Panc1 (cell line): ENCODE measurements at places on chromosomes 12 and 14.

DNA sequence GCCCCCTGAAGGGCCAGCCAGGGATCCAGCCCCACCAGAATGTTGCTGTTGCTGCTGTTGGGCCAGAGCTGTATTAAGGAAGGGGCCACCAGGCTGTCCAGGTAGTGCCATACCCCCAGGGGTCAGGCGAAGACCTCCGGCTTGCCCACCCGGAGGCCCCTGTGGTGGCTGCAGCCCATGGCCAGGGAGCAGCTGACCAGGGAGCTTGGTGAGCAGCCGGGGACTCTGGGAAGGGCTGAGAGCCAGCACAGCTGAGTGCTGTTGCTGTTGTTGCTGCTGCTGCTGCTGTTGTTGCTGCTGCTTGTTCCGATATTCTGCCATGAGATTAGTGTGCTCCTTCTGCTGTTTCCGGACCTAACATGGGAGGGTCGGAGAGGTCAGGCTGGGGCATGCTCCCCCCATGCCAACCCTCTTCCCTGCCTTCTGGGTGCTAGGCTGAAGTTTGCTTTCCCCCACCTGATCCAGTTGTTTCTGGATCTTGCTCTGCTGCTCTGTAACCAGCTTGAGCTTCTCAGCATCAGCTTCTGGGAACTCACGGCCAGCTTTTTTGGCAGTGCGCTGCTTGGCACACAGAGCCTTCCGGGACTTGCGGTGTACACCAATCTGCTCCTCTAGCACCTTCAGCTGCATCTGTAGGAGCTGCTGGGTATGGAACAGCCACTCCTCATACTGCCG, 15.2 kb upstream of the PRKAG1 start:
- H3K4me1 ChIP-seq = no peaks in the 10 kb centered on the region
- no peak overlapping the region for H3K27ac ChIP-seq
- H3K36me3 ChIP-seq = peaks cover 7% of the 10 kb centered on the region
- no peaks in the 10 kb centered on the region for H3K27me3 ChIP-seq

GRCh38 chr12:80189241-80189640, 89.9 kb downstream of the OTOGL start:
- no peak overlapping the region for H3K4me3 ChIP-seq
- H3K27ac ChIP-seq = no peak overlapping the region
- no peaks in the 10 kb centered on the region for H3K36me3 ChIP-seq

GRCh38 chr12:75135026-75135425, 74.6 kb downstream of the KCNC2 start:
- DNase-seq = no peak
- H3K4me1 ChIP-seq = no peaks in the 10 kb centered on the region
- no peaks in the 10 kb centered on the region for H3K27me3 ChIP-seq
- no peak overlapping the region for H3K4me3 ChIP-seq
- H3K27ac ChIP-seq = no peak overlapping the region
- no peaks in the 10 kb centered on the region for H3K36me3 ChIP-seq

DNA sequence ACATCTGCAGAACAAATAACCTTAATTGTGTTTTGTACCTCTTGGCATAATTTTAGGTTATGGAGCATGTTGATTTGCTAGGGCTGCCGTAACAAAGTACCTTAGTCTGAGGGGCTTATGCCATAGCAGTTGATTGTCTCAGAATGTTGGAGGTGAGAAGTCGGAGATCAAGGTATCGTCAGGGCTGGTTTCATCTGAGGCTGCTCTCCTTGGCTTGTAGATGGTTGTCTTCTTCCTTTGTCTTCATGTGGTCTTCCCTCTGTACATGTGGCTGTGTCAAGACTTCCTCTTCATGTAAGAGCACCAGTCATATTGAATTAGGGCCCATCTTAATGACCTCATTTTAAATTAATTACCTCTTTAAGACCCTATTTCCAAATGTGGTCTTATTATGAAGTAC, 64.4 kb upstream of the PTHLH start:
- no peaks in the 10 kb centered on the region for H3K4me1 ChIP-seq
- no peaks in the 10 kb centered on the region for H3K27me3 ChIP-seq
- H3K36me3 ChIP-seq = no peaks in the 10 kb centered on the region
- no peak for DNase-seq

DNA sequence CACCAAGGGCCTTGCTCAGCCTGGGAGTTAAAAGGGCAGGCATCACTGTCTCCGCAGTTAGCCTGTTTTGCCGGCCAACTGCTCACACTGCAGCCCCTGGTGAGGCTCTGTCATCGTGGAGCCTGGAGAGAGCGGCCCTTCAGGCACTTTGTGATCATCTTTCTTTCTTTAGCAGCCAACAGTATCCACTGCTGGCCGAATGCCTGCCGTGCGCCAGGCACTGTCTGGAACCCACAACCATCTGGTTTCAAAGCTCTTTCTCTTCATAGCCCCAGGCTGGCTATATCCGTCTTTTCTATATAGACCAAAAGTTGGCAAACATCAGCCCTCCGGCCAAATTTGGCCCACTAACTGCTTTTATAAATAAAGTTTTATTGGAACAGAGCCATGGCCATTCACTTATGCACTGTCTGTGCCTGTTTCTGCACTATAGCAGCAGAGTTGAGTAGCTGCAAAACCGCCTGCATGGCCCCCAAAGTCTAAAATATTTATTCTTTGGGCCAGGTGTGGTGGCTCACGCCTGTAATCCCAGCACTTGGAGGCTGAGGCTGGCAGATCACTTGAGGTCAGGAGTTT, 29.5 kb downstream of the SLC8B1 start:
- no peaks in the 10 kb centered on the region for H3K36me3 ChIP-seq
- H3K4me1 ChIP-seq = no peaks in the 10 kb centered on the region
- no peak overlapping the region for H3K4me3 ChIP-seq

GRCh38 chr12:19402211-19402610, 37.1 kb upstream of the AEBP2 start:
- no peak overlapping the region for H3K27ac ChIP-seq
- no peaks in the 10 kb centered on the region for H3K36me3 ChIP-seq
- DNase-seq = no peak
- no peaks in the 10 kb centered on the region for H3K27me3 ChIP-seq
- no peaks in the 10 kb centered on the region for H3K4me1 ChIP-seq

DNA sequence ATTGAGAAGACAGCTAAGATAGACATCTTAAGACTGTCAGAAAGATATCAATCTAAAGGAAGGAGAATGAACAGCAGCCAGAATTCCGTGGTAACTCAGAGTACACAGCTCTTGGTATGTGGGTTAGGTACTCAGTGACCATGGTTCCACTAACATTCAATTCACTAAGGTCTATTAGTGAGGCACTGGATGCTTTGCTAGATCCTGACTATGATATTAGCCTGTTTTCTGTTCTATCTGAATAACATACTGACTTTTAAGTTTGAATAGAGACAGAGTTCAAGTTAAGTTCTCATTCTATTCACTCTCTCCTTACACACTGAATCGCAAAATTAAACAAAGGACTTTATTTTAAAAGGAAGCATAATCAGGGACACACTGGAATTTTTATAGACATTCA, 106.4 kb downstream of the PRKD1 start:
- H3K4me3 ChIP-seq = no peak overlapping the region
- no peak overlapping the region for H3K27ac ChIP-seq
- no peaks in the 10 kb centered on the region for H3K27me3 ChIP-seq
- H3K4me1 ChIP-seq = no peaks in the 10 kb centered on the region
- H3K36me3 ChIP-seq = no peaks in the 10 kb centered on the region
- DNase-seq = no peak

GRCh38 chr14:92719890-92720323, 28.5 kb downstream of the LGMN start:
- H3K27me3 ChIP-seq = no peaks in the 10 kb centered on the region
- no peaks in the 10 kb centered on the region for H3K4me1 ChIP-seq
- no peak overlapping the region for H3K4me3 ChIP-seq
- no peak for DNase-seq
- no peak overlapping the region for H3K27ac ChIP-seq

GRCh38 chr12:104054681-104055346, 4.8 kb upstream of the GLT8D2 start:
- H3K27ac ChIP-seq = no peak overlapping the region
- H3K4me3 ChIP-seq = no peak overlapping the region
- peaks cover 7% of the 10 kb centered on the region for H3K4me1 ChIP-seq
- H3K27me3 ChIP-seq = peaks cover 3% of the 10 kb centered on the region; the same call in 1 of the 2 replicates

- no peaks in the 10 kb centered on the region; the same call in 1 of the 2 replicates for H3K4me1 ChIP-seq
- H3K36me3 ChIP-seq = no peaks in the 10 kb centered on the region
- H3K4me3 ChIP-seq = no peak overlapping the region
These were observed 1.7 kb upstream of the RIMBP2 start for GRCh38 chr12:130717752-130718151.

GRCh38 chr14:59852350-59852749, 18.2 kb downstream of the RTN1 start:
- no peak for DNase-seq
- no peaks in the 10 kb centered on the region for H3K4me1 ChIP-seq
- no peaks in the 10 kb centered on the region for H3K27me3 ChIP-seq
- no peaks in the 10 kb centered on the region for H3K36me3 ChIP-seq
- H3K27ac ChIP-seq = no peak overlapping the region
- H3K4me3 ChIP-seq = no peak overlapping the region

DNA sequence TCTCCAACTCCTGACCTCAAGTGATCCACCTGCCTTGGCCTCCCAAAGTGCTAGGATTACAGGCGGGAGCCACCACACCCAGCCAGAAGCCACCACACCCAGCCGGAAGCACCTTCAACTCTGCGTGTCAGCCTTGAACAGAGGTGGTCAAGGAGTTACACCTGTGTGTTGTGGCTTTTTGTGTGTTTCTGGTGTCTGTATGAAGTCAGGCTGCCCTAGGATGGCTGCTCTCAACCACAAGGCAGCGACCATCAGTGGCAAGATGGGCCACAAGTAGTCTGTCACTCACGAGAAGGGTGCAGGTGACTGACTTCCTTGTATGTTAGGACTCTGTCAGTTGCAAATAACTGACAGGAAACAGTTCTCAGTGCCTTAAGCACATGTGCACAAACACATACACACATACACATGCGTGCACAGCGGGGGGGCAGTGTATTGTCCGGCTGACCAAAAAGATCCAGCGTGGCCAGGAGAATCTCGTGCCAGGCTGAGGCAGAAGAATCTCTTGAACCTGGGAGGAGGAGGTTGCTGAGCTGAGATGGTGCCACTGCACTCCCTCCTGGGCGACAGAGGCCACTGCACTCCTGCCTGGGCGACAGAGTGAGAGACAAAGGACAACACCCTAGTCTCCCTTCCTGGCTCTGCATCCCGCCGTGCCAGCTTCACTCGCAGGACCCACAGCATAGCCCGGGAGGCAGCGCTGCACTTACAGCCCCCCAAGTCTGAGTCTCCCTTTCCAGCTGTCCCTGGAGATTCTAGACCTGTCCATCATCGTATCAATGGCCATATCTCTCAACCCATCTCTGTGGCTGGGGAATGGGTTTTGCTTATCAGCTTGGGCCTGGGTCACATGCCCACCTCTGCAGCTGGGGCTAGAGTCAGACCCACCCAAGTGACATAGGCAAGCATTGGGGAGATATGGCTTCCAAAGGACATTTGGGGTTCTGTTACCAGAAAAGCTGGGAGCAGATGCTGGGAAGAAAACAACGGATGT, 13.7 kb downstream of the P2RX4 start:
- no peaks in the 10 kb centered on the region for H3K27me3 ChIP-seq
- no peak overlapping the region for H3K4me3 ChIP-seq
- no peak overlapping the region for H3K27ac ChIP-seq
- DNase-seq = no peak

- no peak overlapping the region for H3K4me3 ChIP-seq
- DNase-seq = no peak
- H3K36me3 ChIP-seq = no peaks in the 10 kb centered on the region
- H3K27me3 ChIP-seq = no peaks in the 10 kb centered on the region
These were observed 192.3 kb downstream of the MON2 start for GRCh38 chr12:62658910-62659309.

DNA sequence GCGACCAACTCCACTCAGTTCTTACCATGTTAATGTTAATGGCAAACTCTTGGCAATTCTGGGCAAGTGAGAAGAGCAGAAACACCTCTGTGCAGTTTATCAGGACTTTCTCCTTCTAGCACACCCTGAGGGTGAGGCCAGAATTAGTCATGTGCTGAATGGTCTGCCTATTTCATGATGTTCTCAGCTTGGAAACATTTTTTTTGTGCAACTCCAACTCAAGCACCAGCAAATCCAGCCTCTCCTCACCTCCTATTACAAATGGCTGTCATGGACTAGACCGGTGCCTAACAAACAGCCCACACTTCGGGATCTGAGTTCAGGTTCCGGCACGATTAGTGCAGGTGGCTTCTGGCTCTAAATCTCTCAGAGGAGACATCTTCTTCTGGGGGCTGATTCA, 246.0 kb downstream of the ZFP36L1 start:
- H3K36me3 ChIP-seq = no peaks in the 10 kb centered on the region
- peaks cover 7% of the 10 kb centered on the region; the same call in 1 of the 2 replicates for H3K4me1 ChIP-seq
- H3K27ac ChIP-seq = no peak overlapping the region
- H3K4me3 ChIP-seq = no peak overlapping the region

- H3K27ac ChIP-seq = no peak overlapping the region
- no peak for DNase-seq
- H3K36me3 ChIP-seq = no peaks in the 10 kb centered on the region
- H3K27me3 ChIP-seq = no peaks in the 10 kb centered on the region
- H3K4me1 ChIP-seq = peaks cover 6% of the 10 kb centered on the region; the same call in 1 of the 2 replicates
- no peak overlapping the region for H3K4me3 ChIP-seq
These were observed 23.6 kb upstream of the AMN1 start for GRCh38 chr12:31752450-31752849.

DNA sequence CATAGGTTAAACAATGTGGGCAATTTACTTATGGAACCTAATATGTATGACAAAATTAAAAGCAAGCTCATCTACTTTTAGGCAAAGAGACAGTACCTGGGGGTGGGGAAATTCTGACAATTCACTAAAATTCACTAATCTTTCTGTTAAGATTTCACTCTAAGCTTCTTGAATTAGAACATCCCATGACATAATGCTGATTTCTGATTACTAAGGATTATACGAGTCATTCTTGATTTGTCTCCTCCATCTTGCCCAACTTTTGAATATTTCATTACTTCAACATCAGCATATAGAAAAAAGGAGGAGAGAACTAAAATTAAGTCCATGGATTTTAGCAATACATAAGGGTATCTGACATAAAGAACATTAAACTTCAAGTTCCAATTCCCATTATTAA, 2.4 kb downstream of the CEP83 start:
- H3K4me1 ChIP-seq = peaks cover 6% of the 10 kb centered on the region; the same call in 1 of the 2 replicates
- H3K4me3 ChIP-seq = no peak overlapping the region
- no peaks in the 10 kb centered on the region for H3K27me3 ChIP-seq
- H3K36me3 ChIP-seq = peaks cover 5% of the 10 kb centered on the region; the same call in 1 of the 2 replicates
- H3K27ac ChIP-seq = no peak overlapping the region

GRCh38 chr12:59121451-59121850, 201.1 kb upstream of the LRIG3 start:
- H3K27me3 ChIP-seq = no peaks in the 10 kb centered on the region
- H3K4me3 ChIP-seq = no peak overlapping the region
- no peaks in the 10 kb centered on the region for H3K36me3 ChIP-seq
- no peak for DNase-seq
- no peaks in the 10 kb centered on the region for H3K4me1 ChIP-seq

DNA sequence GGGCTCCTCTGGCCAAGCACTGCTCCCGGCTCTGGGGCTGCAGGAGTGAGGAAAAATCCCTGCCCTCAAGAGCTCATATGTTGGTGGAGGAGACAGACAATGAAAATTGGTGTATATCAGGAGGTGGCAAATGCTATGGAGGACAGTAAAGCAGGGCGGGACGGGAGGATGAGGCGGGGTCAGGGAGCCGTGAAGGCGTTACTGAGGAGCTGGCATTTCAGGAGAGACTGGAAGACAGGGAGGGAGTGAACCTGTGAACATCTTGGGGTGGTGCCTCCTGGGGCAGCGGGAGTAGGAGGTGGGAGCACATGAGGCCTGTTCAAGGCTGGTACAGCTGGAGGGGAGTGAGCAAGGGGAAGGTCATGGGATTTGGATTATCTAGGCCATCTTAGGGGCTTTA, 26.6 kb downstream of the TSPAN9 start:
- H3K4me3 ChIP-seq = no peak overlapping the region
- H3K27ac ChIP-seq = no peak overlapping the region
- DNase-seq = no peak
- H3K27me3 ChIP-seq = no peaks in the 10 kb centered on the region

- H3K27me3 ChIP-seq = no peaks in the 10 kb centered on the region
- H3K36me3 ChIP-seq = no peaks in the 10 kb centered on the region
- H3K27ac ChIP-seq = no peak overlapping the region
- DNase-seq = no peak
These were observed 329.1 kb upstream of the ATP2B1 start for GRCh38 chr12:90037740-90038139.
